ENCODE measurements at places on chromosomes 5 and 9.

DNA sequence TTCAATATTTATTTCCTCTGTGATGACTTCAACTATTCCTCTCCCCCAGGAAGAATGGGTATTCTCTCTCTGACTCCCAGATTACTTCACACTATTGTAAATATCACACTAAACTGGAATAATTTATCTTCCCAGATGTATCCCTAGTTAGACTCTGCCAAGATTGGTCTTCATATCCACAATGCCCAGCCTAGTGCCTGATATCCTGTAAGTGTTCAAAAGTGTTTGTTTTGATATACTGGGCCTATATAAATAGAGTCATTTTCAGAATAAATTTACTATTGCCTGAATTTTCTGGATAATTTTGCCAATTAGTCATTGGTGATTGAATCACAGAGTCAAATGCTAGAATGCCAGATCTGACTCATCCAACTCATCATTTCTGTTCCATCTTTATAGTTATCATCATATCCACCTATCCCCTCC lies 143.7 kb upstream of the TNC start:
- no peak for DNase-seq

DNA sequence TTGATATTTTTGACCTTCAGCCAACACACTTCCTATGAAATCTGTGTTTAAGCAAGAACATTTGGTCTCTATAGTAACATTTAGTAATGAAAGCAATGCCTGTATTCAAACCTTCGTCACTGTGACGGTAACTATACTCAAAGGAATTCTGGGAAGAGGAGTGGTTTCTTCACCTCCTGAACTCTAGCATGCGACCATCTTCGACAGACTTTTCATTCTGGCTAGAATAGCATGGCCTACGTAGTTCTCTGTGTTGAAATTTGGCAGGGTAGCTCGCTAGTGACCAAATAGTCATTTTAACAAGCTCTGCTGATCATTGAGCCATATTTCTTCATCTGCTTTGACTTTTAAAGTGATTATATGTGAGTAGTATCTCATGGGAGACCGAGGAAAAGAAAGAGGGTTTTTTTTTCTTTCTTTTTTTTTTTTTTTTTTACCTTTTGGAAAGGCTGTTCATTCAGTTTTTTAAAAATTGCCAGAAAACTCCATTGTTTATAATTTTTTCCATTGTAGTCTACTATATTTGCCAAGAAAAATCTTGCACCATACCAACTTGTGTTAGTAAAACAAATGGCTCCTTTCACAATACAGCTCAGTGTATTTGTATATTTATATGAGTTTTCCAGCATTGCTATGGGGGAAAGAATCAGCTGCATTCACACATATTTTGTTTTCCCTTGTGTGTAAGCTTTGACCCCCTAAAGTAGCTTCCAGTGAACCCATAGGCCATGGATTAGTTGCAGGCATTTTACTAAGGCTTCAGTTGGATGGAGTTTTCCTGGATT lies 166.8 kb downstream of the NNT start:
- DNase-seq: no peak

- DNase-seq: no peak
These were observed 12.8 kb downstream of the DMXL1 start for GRCh38 chr5:119083679-119084078.

- DNase-seq: no peak
These were observed 6.3 kb downstream of the IGIP start for GRCh38 chr5:140131967-140132409.

DNA sequence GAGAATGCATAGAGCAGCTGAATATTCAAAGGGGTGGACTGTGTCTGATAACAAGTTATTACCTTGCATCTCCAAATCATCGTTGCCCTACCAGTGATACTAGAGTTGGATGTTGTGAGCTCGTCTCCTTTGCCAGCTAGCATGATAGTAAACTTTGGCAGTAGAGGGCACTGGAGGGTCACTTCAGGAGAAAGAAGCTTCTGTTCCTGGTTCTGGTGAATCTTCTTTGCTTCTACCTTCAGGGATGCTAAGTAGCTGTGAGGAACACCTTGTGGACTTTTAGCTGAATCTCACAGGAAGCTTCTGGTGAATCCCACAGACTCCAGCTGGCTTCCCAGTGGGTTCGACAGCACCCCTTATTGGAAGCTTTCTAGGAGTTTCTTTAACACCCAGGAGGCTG lies 626.6 kb upstream of the SGCD start:
- DNase-seq: no peak

DNA sequence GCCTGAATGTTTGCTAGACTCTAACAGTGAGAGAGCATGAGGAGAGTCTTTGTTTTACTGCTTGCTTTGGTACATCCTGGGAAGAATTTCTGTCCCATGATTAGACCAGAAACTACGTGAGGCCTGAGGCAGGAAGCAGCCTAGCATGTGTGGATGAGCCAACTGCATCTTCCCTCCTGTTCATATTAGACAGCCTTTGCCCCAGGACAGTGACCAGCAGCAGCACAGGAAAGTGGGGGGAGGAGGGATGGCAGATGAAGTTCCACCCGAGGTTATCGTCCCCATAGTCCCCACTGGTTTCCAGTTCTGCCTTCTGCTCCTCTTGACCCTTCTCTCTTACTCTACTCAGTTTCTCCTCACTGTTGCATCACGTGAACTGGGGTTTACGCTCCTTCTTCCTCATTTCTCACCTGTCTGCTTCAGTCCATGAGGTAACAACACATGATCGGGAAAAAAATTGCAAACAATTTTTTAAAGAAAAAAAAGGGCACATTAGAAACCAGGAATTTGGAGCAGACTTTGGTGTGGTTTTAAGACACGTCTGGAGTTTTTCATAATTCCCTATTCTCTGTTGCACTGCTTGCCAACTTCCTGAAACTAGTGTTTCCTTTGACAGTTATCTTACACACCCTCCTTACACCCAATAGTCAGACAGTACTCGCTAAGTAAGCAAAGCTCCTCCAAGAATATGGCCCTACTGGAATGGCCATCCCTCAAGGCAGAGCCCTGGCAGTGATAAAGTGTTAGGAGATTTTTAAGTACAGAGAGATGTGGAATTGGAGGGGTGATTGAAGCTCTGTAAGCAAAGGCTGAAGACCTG lies 84.1 kb downstream of the SNX18 start:
- no peak for DNase-seq

DNA sequence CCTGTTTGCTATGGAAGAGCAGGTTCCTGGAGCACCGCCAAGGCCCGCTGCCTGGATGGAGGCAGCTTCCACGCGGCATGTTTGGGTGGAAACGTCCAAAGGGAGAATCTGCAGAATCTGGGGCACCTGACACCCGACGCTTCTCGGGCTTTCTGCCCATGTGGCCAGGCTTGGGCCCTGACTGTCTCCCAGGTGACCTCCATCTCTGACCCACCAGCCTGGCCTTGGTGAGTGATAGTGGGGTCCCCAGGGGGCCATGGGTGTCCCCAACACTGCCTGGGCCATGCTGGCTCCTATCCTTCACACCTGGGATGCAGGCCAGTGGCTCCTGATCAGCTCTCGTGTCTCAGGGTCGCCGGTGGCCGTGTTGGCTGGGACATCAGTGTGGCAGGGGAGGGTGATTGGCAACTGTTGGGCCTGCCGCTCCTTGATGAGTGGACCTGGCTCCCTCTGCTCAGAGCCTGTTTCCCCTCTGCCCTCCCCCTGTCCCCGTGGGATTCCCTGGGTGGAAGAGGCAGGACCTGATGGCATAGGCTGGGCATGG lies 34.0 kb downstream of the GLT6D1 start:
- DNase-seq: no peak

DNA sequence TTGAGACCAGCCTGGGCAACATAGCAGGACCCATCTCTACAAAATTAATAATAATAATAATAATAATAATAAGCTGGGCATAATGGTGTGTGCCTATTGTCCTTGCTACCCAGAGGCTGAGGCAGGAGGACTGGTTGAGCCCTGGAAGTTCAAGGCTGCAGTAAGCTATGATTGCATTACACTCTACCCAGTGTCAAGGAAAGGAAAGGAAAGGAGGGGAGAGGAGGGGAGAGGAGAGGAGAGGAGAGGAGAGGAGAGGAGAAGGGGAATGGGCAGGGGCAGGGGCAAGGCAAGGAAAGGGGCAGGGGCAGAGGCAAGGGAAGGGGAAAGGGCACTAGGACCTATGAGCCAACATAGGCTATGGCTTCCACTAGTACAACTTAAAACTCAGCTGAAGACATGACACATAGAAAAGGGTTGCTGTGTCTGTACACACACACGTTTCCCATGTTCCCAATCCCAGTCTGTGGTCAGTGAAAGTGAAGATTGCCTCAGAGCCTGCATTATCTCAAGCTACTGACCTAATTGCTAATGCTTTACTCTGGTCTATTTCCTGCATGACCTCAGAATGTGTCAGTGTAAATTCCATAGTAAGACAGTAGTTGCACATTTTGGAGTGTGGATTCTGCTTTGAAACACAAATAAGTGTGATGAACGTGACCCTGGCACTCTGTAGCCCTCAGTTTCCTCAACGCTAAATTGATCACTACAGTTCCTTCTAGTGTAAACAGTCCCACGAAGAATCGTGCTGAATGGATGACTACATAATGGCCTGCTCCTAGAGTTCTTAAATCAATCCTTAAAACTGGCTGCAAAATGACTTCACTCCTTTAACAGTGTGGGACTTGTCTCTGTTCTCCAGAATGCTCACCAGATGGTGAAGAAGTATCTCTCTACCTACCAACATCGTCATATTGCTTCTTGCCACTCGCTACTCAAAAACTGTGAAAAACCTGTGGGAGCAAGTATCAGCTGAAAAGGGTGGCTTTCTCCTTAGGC lies 497.0 kb downstream of the RAB3C start:
- no peak for DNase-seq

GRCh38 chr5:41841325-41841724 lies 28.9 kb downstream of the OXCT1 start:
- no peak for DNase-seq

- no peak for DNase-seq
These were observed 9.8 kb downstream of the EGFL7 start for GRCh38 chr9:136672431-136673087.

DNA sequence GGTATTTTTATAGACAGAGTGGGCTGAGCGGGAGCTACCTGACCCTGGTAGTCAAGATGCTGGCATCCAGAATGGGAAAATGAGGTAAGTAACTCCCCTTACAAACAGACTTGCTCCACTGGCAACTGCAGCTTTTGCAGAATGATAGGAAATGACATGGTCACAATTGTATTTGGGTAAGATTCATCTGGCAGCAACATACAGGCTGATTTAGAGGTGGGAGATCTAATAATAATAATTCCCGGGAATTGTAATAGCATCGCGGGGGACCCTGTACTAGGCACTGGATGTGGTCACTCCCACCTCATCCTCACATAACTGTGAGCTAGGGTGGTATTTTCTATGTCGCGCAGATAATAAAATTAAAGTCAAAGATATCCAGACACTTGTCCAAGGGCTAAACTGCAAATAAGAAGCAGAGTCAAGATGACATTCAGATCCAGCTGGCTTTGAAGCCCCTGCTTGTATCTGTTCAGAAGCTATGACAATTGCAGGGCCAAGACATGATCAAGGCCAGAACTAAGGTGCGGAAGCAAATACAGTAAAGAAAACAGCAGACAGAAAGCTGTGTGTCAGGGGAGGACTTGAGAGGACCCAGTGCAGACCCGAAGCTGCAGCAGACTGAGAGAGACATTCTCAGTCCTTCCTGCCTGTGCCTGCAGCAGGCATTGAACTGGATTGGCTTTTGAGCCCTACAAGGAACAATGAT lies 507.2 kb downstream of the BNC2 start:
- no peak for DNase-seq

Measured in activated CD4-positive, CD25-positive, alpha-beta regulatory T cell (primary cell).